ENCODE measurements at places on chromosomes 12 and 14. TPM values are rescaled to one million over a fixed set of nuclear protein-coding genes. Genes with fewer than 3 reads are reported as not detected.

The GLI1 gene
- 2.2 TPM for total RNA-seq

DNA sequence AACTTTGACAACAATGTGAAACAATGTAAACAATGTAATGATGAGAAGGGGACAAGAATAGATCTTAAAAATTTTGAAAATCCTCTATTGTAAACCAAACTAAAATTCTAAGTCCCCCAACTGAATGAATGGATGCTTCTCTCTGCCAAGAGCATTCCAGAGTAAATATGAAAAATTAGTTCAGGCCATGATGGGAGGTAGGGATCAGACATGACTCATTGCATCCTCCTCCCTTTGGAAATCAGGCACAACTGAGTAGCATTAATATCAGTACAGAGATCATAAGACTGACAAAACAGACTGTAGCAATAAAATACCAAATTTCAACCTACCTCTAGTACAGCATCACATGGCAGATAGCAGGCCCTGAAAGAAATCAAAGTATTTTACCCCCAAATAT, 559.9 kb downstream of the C12orf50 start:
- DNase-seq, result no peak

GRCh38 chr14:81940651-81941050, 407.0 kb upstream of the SEL1L start:
- no peak for DNase-seq

- DNase-seq, result no peak
Observed at GRCh38 chr12:65122703-65123102, 1.6 kb upstream of the WIF1 start.

DNA sequence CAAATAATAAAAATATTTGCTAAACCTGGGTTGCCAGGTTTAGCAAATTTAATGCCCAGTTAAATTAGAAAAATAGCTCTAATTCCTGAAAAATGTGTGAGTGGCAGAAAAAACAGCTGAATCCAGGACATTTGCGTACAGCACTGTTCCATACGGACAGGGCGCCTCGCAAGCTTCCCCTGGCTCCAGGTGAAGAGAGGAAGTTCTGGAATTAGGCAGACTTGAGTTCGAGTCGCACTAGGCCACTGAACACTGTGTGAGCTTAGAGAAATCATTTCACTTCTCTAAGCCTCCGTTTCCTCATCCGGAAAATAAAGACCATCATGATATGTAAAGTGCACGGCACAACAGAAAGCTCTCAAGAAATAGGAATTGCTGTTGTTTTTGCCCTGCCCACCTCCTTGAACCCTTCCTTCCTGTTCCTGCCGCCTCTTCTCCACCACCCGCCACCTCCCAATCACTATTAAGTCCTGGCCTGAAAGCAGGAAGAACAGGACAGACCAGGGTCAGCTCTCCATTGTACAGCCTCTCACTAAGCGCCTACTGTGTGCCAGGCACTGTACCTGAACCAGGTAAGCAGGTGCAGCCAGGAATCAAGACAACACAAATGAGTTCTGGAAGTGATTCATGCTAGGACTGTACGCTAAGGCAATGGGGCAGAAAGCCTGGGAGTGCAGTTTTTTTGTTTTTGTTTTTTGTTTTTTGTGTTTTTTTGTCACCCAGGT, 763 bp upstream of the PHETA1 start:
- no peak for DNase-seq

The DIO3 gene
- total RNA-seq, result 2.1 TPM

The PPP1R1A gene
- total RNA-seq, result 1.1 TPM

GRCh38 chr12:107122452-107122958, 29.2 kb upstream of the CRY1 start:
- no peak for DNase-seq

The PYGL gene
- 8.0 TPM for total RNA-seq

DNA sequence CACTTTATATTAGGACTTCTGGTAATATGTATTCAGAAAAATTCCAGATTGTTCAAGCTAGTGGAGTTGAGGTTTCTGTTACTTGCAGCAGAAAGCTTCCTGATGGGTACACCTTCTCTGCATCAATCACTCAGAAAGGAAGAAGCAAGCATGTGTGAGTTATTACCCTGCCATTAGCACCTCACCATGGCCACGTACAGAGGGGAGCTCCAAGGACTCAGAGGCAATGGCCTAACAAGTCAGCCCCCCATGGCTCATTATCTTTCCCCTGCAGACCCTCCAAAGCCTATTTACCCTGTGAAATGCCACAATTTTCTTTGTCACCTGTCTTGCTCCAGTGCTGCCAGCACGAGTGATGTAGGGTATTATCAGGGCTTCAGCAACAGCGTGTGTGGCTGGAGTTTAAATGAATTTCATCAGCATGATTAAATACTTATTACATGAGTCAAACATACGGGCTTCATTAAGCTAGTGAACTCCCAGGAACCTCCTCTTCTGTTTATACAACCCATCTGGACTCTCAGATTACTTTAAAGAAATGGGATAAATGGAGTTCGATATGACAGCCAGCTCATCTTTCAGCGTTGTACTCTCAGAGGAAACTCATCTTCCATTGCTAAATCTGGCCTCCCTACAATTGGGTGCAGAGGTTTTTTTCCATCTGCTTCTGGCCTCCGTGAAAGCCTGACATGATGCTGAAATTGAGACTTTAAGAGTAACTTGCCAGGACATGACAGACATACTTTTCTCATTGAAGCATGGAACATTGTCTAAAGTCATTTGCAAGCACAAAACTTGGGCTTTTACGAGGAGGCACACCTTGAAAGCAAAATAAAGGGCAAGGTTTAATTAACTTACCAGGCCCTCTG, 135.9 kb downstream of the TMEM30B start:
- DNase-seq, result no peak

DNA sequence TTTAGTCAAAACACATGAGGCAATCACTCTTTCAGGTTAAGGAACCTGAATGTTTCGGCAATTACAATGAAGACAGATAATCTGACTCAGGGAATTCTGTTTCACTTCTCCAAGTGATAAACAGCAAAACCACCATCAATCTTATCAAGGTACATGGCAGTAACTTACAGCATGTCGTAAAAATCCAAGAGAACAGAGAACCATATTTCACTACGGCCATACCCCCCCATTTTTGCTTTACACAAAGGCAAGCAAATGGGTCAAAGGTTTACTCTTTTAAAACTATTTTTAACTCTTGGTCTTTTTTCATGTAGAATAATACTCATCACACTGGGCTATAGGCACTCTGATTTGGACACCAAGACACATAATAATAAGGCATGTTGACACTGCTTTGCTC, 102.4 kb downstream of the PPM1H start:
- DNase-seq, result no peak

DNA sequence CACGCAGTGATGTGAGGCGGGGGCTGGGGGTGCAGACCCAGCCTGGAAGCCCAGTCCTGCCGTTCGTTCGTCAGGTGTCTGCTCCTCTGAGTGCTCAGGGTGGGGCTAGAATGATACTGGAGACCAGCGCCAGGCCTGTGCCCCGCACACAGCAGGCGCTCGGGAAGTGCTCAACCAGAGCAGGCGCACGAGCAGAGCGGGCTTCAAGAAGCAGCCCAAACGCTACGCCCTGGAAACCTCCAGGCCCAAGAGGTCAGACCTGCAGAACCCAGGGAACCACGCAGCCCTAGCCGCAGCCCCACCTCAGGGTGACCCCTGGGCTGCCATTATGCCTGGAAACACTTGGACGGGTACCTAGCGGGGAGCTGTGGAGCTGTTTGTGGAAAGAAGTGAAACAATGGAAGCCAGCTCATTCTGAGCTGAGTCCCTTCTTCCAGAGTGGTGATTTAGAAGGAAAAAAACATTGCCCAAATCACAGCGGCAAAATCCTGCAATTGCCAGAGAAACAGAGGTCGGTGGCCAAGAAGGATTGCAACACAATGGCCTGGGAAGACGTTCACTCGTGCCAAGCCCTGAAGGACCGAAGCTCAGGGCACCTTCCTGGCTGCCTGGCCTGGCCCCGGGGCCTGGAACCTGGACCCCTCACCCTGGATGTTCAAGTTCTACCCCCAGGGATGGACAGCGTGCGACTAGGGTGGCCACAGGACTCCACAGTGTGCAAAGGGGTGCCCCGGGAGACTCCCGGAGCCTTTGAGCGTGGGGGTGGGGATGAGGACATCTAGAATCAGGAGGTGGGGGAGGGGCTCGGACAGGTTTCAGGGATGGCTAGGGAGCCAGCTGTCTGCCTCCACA, 40.4 kb upstream of the DIO3 start:
- DNase-seq, result no peak

DNA sequence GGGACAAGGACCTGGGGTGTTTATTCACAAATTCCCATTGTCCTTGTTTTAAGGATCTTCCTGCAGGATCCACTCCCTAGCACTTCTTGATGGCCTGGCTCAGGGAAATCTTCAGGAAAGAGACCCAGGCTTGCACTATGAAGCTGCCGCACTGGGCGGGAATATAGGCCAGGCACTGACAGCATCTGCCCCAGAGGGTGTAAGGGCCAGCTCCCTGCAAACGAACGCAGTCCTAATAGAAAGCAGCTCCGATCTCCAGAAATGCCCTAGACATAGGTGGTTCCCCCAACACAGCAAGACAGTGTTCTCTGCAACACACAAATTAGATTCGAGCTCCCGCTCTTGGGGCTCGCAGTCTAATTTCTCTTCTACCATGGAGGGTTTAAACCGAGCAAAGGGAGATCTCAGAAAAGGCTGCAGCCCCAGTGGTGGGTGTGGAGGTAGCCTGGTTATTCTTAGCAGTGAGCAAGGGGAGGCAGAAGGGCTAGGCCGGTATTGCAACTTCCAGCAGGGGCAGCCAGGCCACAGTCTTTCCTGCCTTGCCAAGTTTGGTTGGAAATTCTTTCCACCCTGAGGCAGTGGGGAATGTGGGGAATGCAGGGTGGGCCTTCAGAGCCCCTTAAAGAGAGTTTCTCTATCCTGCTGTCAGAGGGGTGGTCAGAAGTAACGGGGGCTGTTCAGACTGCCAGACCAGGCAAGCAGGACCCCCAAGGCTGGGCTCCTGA, 16.1 kb upstream of the WSCD2 start:
- no peak for DNase-seq

The RPGRIP1 gene
- total RNA-seq, result not detected

GRCh38 chr12:117521346-117521745, 159.9 kb upstream of the NOS1 start:
- DNase-seq, result no peak

- no peak for DNase-seq
Observed at GRCh38 chr14:103859416-103860202, 12.2 kb upstream of the PPP1R13B start.

- DNase-seq, result peak; percentile 67
Observed at GRCh38 chr14:94027566-94028449, 1.7 kb downstream of the OTUB2 start.

The PPP1R36 gene
- total RNA-seq, result 3.4 TPM

GRCh38 chr14:28502517-28502916, 264.1 kb upstream of the FOXG1 start:
- DNase-seq, result no peak

DNA sequence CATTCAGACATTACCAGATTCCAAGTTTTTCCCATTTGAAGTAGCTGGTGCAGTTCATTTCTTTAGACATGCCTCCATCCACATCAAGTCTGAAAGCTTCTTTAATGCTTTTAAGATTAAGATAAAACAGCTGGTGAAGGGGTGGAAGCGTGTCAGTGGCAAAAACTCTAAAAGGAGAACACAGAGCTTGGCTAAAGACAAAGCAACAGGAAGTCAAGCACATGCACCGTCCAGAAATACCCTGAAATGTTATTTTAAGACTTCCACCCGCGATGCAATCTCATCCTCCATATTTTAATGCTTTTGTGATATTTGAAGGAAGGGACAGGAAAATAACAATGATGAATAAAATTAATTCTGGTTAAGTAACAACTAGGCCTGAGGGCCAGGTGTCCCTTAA, 31.8 kb downstream of the PPM1H start:
- DNase-seq, result no peak

DNA sequence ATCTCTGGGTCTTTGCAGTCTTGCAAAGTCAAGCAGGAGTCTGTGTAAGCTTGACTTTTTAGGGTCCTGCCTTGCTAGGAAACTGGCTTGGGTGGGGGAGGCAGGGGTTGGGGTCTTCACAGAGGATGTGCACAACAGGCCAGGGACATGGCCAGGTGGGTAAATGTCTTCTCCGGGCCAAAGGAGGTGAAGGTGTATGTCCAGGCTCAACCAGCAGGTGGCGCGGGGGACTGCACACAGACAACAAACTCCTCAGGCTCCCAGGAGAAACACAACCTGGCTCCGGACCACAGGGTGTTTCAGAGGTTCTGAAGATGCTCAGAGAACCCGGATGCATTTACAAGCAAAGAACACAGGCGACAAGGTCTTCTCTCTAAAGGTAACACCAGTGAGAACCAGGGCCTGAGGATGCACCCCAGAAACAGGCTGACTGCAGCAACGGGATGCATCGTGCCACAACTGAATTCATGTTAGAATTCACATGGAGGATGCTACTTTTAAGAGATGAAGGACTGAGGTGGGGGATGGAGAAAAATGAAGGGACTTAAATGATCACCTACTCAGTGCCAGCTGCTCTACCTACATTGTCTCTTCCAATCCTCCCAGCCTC, 56.0 kb downstream of the PLEKHG3 start:
- DNase-seq, result peak; percentile 65

- DNase-seq, result peak; percentile 29
Observed at GRCh38 chr14:75132382-75133086, 5.7 kb upstream of the NEK9 start.

The RAD9B gene
- total RNA-seq, result 0.16 TPM

DNA sequence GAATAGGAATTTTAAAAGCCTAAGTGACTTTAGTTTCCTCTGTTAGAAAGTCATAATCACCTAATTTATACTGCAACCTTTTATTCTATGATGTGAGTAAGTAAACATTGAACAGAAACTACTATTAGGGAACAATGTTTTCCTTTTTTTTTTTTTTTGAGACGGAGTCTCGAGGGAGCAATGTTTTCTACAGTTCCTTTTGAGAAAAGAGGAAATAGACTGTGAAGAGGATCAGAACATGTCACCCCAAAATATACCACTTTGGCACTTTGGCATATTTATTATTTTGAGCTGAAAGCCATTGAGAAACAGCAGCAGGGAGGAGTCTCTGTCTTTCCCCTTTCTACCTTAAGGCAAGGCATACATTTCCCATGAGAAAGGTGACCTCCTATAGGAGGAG, 162.7 kb upstream of the CNOT2 start:
- no peak for DNase-seq

GRCh38 chr12:108531929-108532848, 17.1 kb downstream of the FICD start:
- DNase-seq, result no peak

The ANO2 gene
- total RNA-seq, result 1.2 TPM

The CELA1 gene
- not detected for total RNA-seq

Measured in pancreas (tissue), 10 donors.